ENCODE measurements at places on chromosomes 7 and 10. TPM values are rescaled to one million over a fixed set of nuclear protein-coding genes. Genes with fewer than 3 reads are reported as not detected.

DNA sequence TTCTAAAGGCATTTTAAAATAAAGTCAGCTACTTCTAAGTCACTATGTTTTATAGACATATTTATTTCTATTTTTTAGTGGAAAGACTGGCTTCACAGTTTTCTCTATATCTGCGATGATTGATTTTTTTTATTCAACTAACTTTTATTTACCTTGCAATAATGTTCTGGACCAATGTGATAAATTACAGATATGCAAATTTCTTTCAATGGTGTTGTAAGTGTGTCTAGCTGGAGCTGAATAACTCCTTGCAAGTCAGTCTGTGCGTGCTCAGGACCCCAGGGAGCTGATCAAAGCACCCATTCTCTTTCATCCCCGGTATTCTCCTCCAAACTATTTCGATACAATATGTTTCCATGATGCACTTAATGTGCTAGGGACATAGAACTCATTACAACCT lies 9.7 kb downstream of the PTF1A start:
- no peak for DNase-seq

DNA sequence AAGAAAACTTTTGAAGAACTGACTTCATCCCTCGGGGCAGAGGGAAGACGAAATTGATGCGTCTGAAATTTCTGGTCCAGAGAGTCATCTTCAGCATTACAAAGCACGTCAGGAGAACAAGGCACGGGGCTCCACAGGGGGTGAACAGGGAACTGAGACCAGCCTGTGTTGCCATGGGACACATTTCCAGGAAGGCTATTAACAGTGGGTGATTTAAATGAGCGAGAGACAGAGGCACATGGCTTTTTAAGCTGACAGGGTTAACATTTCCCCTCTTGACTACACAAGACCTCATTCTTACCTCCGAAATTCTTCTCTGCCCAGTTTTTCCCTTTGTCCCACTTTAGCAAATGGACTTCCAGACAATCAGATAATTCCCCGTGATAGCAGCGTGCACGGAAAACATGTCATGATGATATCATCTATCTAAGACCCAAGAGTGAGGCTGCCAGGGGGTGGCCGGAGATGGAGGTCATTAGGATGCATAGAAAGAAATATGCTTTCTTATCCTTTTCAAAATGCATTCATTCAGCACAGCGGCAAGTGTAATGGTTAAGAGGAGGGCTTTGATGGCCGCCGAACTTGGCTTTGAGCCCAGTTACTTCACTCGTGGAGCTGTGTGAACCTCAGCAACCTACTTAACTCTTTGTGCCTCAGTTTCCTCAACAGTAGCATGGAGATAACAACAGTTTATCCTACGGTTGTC lies 248.0 kb downstream of the PRPF18 start:
- no peak for DNase-seq

GRCh38 chr10:43229208-43230061 lies 37.4 kb downstream of the RASGEF1A start:
- no peak for DNase-seq

DNA sequence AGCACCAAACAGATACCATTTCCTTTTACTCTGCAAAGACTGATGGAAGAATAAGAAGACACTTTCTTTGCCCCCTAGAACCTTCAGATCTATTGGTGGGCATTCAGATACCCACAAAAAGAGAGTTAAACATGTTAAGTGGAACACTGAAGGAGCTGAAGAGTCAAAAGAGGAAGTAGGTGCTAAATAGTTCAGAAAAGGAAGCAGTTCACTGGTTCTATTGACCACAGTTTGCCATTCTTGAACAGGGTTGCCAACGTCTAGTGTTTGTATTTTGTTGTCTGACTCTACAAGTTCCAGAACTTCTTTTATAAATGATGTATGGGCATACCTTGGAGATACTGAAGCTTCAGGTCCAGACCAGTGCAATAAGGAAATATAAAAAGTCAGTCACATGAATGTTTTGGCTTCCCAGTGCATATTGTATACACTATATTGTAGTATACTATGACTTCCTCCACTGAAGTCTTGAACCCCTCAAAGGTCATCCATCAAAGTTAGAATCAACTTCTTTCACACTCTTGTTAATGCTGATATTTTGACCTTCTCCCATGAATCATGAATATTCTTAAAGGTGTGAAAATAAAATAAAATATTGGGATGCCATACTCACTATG lies 47.5 kb upstream of the AGR3 start:
- peak; percentile 28 for DNase-seq

Gene PODXL
- 0.59 TPM for total RNA-seq

- no peak for DNase-seq
Measured at GRCh38 chr10:132618158-132618919, 80.8 kb downstream of the INPP5A start.

Gene ABCC2
- 0.24 TPM for total RNA-seq

Gene LMOD2
- not detected for total RNA-seq

Gene CCDC136
- 1.8 TPM for total RNA-seq

GRCh38 chr10:117003336-117003735 lies 1.7 kb downstream of the SHTN1 start:
- no peak for DNase-seq

Gene VWA2
- total RNA-seq, result not detected

GRCh38 chr10:122128357-122128756 lies 139.4 kb downstream of the TACC2 start:
- DNase-seq, result no peak

DNA sequence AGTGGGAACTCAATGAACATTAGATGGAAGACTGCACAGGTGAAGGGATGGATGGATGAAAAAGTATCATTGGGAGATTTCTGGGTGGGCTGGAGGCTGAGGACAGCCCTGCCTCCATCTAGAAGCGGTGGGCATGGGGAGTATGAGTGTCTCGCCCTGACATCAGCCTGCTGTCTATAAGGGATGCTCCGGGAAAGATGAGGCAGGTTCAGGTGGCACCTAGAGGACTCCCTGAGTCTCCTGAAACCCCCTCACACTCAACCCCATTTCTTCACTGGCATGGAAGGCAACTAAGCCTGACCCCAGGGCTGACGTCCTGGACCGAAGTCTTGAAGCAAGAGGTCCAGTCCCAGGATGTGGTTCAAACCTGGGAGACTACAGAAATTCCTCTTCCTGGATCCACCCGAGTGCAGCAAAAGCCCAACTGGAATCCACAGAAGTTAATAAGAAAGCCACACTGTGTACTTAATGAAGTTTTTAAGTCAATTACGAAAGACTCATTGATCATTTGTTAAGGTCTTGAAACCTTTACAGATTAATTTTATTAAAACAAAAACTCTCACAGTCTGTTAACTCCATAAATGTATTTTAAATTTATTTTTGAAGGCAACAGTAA lies 238.8 kb downstream of the EMX2 start:
- DNase-seq, result no peak

Gene ACTL6B
- not detected for total RNA-seq

DNA sequence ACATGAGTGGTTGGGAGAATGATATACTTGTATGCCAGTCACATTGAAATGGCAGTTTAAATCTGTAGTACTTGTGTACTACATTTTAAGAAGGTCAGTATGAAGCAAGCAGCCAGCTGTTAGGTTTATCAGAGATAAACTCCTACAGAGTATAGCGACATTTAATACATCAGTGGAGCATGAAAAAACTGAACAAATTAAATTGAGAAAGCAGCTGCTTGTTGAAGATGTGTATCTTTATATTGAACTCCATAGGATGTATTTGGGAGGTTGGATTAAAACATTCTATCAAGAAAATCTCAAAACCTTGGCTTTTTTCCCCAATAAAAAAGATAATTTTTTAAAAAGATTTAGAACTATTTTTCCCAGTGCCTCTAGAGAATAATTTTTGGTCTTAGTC lies 47.8 kb downstream of the PHF14 start:
- no peak for DNase-seq

All from GM12878 (cell line).